Mammary epithelial cell (primary cell): ENCODE measurements at places on chromosomes 13 and 19.

DNA sequence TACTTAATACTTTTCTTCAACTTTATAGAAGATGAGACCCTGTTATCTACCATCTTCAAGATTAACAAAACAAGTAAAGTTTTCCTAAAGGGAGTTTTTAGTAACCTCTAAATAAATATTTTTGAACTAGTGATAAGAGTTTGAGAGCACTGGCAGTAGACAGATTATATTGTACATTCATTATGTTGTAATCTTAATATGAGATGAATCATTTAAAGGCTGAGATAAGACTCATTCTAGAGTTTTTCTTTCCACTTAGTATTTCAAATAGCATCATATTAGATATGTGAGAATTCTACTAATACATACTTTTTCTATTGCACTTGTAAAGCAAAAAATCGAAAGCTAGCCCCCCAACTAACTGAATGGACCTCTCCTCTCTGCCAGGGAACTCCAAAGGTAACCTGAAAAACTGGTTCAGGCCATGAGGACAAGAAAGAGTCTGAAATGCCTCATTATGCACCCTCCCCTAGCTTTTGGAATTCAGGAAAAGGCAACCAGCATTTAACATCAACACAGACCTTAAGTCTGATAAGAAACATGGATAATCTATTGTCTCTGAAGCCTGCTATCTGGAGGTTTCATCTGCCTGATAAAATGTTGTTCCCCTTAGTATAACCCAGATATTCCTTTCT is 875.4 kb upstream of the SLC10A2 start:
- DNase-seq, result no peak

GRCh38 chr13:98054301-98054700 is 88.6 kb upstream of the FARP1 start:
- no peak for DNase-seq

- DNase-seq, result no peak
These were observed 888.6 kb downstream of the DIAPH3 start for GRCh38 chr13:59274958-59275727.

DNA sequence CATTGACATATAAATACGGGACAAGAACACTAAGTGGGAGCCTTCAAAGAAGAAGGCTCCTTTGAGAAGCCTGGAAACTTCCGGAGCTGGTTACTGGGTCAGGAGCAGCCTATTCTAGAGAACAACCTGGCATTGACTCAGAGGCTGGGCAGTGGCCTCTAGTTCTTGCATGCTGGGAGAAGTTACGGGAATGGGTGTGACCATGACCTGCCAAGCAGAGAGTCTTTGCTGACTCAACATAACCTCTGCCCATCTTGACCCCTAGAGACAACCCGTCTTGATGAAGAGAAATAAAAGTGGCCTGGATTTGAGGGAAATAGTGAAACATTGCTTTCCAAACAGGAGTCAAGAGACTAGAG is 21.0 kb downstream of the STARD13 start:
- no peak for DNase-seq

DNA sequence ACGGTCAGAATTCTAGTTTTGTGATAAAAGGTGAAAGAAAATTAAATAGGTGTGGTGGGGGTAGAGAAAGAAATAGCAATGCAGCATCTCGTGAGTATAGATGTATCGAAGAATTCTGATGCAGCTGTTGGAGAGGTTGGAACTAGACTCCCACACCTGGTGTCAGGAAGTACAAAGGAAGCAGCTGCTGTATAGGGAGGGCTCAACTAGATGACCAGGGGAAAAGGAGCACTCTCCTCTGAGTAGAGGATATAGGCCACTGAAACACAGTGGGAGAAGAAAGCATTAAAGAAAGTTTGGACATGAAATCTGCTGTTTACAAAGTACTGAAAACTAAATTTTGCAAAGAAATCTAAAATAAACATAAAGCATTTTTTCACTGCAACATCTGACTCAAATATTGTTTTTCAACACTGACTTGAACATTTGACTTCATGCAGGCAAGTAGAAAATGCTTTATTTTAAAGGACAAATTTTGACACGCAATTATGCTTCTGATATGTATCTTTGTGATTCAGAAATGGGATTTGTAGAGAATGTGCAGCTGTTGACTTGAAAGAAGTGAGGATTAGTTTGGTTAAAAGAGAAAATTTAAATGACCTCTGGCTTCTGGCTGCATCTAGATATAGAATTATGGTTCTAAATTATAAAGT is 82.2 kb downstream of the MIPEP start:
- DNase-seq, result no peak

DNA sequence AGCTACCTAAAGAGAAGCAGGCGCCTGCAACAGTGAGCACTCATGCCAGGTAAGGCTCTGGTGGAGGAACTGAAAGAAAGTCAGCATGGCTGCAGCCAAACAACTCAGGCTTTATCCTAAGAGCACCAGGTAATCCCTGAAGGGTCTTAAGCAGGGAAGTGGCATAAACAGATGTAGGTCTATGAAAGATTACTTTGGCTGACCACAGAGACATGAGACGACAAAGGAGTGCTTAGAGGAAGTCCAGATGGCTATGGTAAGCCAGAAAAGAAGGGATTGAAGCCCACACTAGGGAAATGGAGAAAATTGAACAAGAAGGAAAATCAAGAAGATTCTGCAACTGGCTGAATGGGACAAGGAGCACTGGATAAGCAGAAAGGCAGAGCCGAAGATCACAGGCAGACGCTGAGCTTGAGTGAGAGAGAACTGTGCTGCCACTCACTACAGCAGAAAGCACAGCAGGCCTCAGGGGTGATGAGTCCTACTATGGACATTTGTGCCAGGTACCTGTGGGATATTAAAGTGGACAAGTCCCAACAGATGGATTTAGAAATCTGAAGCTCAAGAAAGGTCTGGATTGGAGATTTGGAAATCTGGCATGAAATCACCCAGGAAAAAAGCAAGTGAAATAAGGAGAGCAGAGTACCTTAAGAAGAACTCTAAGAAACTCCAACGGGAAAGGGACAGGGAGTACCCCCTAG is 4.2 kb downstream of the RCBTB1 start:
- DNase-seq, result no peak

DNA sequence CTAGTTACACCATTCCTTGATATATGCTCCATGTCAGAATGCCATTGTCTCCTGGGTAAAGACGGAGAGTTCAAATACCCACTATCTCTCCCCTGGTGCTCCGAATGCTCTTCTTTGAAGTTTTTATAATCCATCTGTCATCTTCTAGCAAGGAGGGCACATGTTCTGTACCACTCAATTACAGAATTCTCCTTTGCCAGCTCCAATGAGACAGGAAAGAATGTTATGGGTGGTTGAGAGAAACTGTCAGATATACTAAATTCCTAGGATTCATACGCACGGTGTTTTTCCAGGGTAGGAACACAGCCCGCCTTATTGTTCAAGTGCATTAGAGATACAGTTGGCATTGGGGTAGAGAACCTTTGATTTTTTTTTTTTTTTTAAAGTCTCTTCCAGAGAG is 118.0 kb upstream of the ZNF536 start:
- no peak for DNase-seq

- DNase-seq, result no peak
These were observed 543.6 kb upstream of the GPC6 start for GRCh38 chr13:92682832-92683517.

- peak; percentile 82 for DNase-seq
These were observed 27.5 kb upstream of the ANKRD10 start for GRCh38 chr13:110942248-110942981.

- no peak for DNase-seq
These were observed 114.5 kb downstream of the IRS2 start for GRCh38 chr13:109671919-109672318.

GRCh38 chr13:60838581-60838980 is 441.6 kb downstream of the TDRD3 start:
- no peak for DNase-seq

- peak; percentile 86 for DNase-seq
These were observed 7.8 kb upstream of the SLC44A2 start for GRCh38 chr19:10617409-10618121.

DNA sequence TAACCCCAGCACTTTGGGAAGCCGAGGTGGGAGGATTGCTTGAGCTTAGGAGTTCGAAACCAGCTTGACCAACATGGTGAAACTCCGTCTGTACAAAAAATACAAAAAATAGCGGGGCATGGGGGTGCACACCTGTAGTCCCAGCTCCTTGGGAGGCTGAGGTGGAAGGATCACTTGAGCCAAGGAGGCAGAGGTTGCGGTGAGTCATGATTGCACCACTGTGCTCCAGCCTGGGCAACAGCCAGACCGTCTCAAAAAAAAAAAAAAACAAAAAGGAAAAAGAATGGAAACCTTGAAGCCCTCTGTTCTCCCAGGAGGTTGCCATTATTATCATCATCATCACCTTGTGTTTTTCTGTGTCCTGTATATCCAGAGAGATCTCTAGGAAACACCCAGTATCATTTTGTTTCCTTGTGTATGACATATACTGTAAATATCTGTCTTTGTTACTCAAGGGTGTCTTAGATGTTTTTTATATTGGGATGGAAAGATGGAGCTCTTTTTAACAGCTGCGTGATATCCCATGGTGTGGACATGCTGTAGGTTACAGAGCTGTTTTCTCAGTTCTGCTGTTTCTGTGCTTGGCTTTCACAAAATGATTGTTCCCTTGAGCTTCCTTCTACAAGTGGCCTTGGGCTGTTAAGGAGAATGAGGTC is 11.8 kb downstream of the CHAF1A start:
- DNase-seq, result no peak

- DNase-seq, result peak; percentile 87
These were observed 96.6 kb downstream of the SIPA1L3 start for GRCh38 chr19:38003438-38004185.

DNA sequence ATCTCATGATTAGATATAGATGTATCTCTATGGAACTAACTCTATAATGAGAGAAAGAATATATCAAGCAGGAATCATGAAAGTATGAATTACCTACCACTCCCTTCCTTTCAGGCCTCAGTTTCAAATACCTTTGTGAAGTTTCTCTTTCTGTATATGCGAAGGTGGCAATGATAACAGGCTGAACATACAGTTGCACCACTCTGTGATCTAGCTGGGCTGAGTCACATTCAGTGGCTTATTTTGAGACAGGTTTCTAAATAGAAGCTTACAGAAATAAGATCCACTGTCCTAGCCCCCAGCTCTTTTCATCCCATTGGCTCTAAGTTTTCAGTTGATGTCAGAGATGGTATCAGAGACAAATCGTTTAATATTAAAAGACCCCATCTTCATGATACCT is 662.0 kb downstream of the SLITRK1 start:
- DNase-seq, result peak; percentile 64

DNA sequence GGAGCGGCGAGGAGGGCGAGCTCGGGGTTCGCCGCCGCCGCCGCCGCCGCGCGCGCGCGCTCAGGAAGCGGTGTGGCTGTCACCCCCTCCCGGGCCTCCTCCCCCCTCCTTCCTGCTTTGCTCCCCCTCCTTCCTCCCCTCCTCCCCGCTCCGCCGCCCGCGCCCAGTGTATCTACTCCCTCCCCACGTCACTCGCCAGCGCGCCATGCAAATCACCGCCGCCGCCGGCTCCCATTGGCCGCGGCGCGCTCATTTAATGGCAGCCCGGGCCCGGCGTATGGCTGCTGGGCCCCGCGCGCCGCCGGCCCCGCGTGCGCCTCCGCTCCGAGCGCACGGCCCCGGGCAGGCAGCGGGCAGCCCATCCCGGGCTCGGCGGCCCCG is 335 bp upstream of the SOX1 start:
- DNase-seq, result no peak

DNA sequence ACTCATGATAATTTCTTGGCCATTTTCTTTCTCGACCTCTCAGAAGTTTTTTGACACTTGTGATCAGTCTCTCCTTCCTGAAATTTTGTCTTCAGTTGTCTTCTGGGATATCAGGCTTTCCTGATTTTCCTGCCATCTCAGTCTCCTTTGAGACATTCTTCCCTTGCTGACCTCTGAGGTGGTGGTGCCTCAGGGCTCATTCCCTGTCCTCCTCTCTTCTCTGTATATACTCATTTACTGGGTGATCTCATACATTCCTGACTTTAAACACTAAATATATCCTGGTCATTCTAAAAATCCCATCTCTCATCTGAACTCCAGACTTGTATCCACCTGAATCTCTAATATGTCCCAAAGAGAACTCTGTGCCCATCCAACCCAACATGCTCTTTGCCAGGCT is 31.3 kb upstream of the STARD13 start:
- no peak for DNase-seq

DNA sequence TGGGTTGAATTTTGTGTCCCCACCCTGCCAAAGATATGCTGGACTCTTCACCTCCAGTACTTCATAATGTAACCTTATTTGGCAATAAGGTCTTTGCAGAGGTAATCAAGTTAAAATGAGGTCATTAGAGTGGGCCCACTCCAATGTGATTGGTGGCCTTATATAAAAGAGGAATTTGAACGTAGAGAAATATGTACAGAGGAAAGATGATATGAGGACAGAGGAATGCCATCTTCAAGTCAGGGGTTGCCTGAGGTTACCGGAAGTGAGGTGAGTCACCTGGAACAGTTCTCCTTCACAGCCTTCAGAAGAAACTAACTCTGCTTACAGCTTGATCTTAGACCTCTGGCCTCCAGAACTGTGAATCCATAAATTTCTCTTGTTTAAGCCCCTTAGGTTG is 69.9 kb downstream of the GPC5 start:
- DNase-seq, result peak; percentile 40

- DNase-seq, result no peak
These were observed 23.3 kb downstream of the SMIM24 start for GRCh38 chr19:3456925-3457527.

DNA sequence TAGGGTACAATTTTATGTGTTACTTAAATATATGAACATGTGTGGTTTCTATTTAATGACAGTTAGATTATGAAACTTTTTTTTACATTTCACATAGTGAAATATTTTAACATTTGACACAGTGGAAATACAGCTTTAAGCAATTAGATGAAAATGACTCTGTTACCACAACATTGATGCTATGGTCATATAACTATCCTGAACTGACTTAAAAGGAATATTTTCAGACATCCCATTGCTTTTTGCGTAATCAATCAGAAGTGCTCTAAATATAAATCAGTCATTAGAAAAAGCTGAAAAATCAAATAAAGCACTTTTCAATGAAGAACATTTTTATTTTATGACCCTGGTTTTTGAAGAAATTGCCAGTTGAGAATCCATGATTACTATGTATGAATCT is 80.3 kb downstream of the UFM1 start:
- DNase-seq, result no peak

DNA sequence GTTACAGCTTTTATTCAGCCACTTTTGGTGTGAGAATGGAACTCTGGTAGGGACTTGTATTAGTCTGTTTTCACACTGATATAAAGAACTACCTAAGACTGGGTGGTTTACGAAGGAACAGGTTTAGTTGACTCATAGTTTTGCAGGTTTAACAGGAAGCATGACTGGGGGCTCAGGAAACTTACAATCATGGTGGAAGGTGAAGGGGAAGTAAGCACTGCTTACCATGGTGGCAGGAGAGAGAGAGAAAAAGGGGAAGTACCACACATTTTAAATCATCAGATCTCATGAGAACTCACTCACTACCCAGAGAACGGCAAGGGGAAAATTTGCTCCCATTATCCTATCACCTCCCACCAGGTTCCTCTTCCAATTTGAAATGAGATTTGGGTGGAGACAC is 942.2 kb downstream of the PCDH17 start:
- DNase-seq, result no peak

GRCh38 chr19:3333662-3334061 is 32.7 kb upstream of the NFIC start:
- DNase-seq, result no peak
